Activated naive CD8-positive, alpha-beta T cell treated with anti-CD3 and anti-CD28 coated beads, Interleukin-2, amount 10 ng/mL, durations not matched to agents 7 days and 5 days (primary cell): ENCODE measurements at places on chromosomes 1 and 21. TPM values are rescaled to one million over a fixed set of nuclear protein-coding genes. Genes with fewer than 3 reads are reported as not detected.
A peak's percentile ranks its signal among the peaks of the same experiment; 100 is the strongest.

DNA sequence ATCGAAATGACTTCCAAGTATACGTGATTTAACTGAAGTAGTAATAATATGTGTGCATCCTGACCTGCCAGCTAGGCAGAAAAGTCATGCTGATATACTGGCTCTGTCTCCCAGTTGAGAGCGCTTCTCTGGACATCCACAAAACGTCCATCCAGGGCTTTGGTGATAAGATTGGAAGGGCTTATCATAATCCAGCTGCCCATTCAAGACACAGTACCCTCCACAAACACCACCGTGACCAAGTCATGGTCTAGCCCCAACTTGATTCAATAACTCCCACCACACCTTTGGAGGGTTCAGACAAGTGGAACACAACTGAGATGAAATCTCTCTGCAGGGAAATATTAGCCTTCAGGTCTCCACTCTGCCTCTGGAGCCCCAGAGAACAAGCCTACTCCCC lies 76.2 kb downstream of the CD46 start:
- no peak for DNase-seq
- peaks cover 69% of the 10 kb centered on the region for H3K4me1 ChIP-seq
- no peak overlapping the region for H3K4me3 ChIP-seq
- H3K27ac ChIP-seq, result peak overlapping the region; percentile 15

- H3K27me3 ChIP-seq, result peaks cover 9% of the 10 kb centered on the region
- no peaks in the 10 kb centered on the region for H3K36me3 ChIP-seq
- peaks cover 16% of the 10 kb centered on the region for H3K4me1 ChIP-seq
- H3K27ac ChIP-seq, result no peak overlapping the region
- H3K4me3 ChIP-seq, result no peak overlapping the region
Measured at GRCh38 chr1:223706077-223706973, 6.0 kb upstream of the CAPN2 start.

DNA sequence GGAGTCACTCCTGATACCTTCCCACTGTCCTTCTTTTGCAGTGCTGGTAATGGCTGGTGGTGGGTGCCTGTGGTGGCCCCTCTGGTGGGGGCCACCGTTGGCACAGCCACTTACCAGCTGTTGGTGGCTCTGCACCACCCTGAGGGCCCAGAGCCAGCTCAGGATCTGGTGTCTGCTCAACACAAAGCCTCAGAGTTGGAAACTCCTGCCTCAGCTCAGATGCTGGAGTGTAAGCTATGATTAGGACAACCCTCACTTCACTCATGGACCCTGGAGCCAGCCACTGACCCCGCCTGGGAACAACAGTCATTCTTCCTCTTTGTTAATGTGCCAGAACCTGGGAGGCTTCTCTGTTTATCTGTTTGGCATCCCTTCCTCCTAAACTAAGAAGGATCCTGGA lies 1.1 kb upstream of the ATP8B2 start:
- H3K4me3 ChIP-seq, result peak overlapping the region; percentile 97
- H3K36me3 ChIP-seq, result no peaks in the 10 kb centered on the region
- no peak for DNase-seq
- H3K27me3 ChIP-seq, result peaks cover 12% of the 10 kb centered on the region

DNA sequence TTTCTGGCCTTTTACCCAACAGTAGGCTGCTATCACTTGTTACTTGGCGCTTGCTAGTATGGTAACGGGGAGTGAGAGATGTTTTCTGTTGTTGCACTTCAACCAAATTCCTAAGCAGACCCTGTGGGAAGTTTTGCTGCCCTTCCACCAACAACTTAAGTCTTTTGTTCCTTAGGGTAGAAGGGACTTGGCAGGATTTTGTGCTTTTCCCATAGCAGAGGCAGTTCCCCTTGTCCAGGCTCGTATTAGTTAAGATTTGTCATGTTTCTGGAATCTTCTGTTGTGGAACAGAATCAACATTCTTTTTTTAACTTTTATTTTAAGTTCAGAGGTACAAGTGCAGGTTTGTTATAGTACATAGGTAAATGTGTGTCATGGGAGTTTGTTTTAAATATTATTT lies 73.2 kb upstream of the SGIP1 start:
- peaks cover 2% of the 10 kb centered on the region for H3K36me3 ChIP-seq
- H3K4me1 ChIP-seq, result no peaks in the 10 kb centered on the region
- H3K27ac ChIP-seq, result no peak overlapping the region
- DNase-seq, result no peak
- H3K4me3 ChIP-seq, result no peak overlapping the region

DNA sequence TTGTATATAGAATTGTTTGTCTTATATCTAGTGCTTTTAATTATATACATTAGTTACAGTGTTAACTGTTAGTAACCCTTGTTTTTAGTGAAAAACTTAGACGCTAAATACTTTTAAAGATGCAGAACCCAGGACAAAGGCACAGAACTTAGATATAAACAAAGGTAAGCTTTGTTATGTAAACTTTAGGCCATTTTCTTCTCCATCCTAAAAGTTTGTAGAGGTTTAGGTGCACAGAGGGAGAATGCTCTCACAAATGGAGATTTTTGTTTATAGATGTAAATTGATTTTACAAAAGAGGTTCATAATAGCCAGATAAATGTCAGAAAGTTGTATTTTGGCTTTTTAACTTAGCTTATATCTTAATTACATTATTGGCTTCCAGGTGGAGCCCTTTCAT lies 490.5 kb upstream of the LRRC7 start:
- H3K36me3 ChIP-seq, result no peaks in the 10 kb centered on the region
- H3K4me1 ChIP-seq, result no peaks in the 10 kb centered on the region
- no peak overlapping the region for H3K27ac ChIP-seq
- no peak for DNase-seq
- no peak overlapping the region for H3K4me3 ChIP-seq

DNA sequence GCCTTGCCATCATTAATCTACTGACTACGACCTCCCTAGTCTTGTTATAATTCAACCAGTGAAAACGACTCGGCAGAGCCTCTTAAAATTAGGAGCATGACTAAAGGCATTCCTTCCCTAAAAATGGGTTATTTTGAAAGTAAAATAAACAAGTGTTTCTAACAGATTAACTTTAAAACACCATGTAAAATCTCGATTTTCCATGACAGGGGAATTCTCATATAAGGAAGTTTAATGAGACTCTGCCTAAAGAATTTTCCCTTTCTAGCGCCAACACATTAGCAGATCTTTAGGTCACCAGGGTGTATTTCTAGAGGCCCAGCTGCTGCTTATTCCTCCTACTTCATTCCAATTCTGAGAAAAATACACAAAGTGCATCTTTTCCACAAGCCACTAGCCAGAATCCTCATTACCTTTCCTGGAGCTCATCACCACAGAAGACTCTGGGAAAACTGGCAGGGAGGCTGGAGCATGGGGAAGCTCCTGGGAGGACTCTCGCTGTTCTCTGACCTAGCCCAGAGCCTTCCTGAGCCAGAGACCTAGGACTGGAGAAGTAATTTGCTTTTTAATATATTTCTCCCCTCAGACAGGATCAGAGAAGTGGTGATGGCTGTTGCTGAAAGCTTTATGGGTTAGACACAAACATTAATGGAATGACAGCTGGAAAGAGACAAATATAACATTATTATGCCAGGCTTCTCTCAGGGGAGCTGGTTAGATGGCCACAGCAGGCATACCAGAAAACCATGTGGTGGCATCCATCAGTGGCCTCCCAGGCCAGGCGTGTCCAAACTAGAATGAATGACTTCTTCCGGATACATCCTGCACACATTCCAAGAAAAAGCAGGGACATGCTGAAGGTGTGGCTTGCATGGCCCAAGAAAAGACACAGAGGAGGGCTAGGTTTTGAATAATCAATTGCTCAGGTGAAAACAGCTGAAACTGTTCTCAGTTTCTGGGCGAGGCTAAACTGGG lies 63.6 kb upstream of the CTTNBP2NL start:
- H3K36me3 ChIP-seq, result no peaks in the 10 kb centered on the region
- H3K4me3 ChIP-seq, result no peak overlapping the region
- peaks cover 30% of the 10 kb centered on the region for H3K27me3 ChIP-seq

DNA sequence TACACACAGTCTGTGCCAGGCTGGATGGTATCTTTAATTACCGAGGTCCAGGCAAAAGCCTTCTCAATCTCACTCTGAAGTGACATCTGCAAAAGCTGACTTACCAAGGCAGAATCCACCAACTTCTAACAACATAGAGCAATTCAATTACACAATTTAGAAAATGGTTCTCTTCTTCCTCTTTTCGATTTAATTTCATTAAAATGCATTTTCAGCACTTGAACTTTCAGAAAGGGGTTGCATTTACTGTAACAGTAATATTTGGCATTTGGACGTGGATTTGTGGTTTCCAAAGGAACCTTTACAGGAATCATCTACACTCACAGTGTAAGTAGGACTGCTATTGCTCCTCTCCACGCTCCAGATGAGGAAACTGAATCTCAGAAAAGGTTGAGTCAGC lies 53.3 kb downstream of the ERO1B start:
- no peak overlapping the region for H3K4me3 ChIP-seq
- H3K27me3 ChIP-seq, result no peaks in the 10 kb centered on the region
- H3K27ac ChIP-seq, result no peak overlapping the region
- H3K4me1 ChIP-seq, result no peaks in the 10 kb centered on the region
- no peak for DNase-seq

DNA sequence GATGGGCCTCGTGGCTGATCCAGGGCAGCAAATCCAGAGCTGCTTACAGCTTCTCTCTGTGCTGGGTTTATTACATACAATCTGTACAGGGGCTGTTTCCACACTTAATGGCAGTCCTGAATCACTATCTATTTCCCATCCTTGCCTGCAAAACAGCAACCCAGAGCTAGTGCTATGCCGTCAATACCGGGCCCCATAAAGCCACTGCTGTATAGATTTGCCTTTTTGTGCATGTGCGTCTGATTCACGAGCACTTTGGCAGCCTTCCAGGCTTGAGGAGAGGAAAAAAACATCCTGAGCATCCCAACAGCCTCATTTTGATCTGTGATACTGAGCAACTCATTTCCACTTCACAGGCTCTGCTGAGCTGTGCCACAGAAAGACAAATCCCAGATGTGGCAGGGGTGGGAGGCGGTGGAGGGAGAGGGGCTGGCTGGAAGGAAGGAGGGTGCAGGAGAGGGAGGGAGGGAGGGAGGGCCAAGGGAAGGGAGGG lies 65.2 kb upstream of the TARBP1 start:
- peak overlapping the region; percentile 53 for H3K4me3 ChIP-seq
- peak overlapping the region; percentile 87 for H3K27ac ChIP-seq
- H3K27me3 ChIP-seq, result no peaks in the 10 kb centered on the region
- peaks cover 34% of the 10 kb centered on the region for H3K4me1 ChIP-seq

C1orf87 gene
- total RNA-seq, result not detected
